ENCODE measurements at places on chromosomes 7 and 10.

GRCh38 chr10:29295813-29296212 is 6.9 kb downstream of the LYZL1 start:
- DNase-seq = no peak

- DNase-seq = no peak
These were observed 146.3 kb downstream of the OTUD1 start for GRCh38 chr10:23585186-23585585.

DNA sequence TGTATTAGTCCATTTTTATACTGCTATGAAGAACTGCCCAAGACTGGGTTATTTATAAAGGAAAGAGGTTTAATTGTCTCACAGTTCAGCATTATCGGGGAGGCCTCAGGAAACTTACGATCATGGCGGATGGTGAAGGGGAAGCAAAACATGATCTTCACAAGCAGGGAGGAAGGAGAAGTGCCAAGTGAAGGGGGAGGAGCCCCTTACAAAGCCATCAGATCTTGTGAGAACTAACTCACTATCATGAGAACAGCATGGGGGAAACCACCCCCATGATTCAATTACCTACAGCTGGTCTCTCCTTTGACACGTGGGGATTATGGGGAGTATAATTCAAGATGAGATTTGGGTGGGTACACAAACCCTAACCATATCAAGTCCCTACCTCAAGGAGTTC is 85.4 kb downstream of the JAZF1 start:
- DNase-seq = peak; percentile 16

DNA sequence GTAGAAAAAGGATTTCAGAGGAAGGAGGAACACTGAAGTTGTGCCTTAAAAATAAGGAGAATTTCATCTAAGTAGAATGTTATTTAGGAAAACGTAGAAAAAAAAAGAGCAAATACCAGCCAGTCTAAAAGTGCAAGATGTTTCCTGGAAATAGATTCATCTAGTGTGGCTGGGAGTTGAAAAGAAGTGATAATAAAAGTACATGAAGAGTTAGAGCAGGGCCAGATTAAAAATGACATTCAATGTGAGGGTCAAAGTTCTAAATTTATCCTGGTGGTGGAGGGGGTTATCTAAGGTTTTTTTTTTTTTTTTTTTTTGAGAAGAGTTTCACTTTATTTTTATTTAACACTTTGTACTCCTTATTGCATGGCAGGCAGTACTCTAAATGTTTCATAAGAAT is 289.3 kb downstream of the MDFIC start:
- no peak for DNase-seq

- no peak for DNase-seq
These were observed 126.5 kb upstream of the HABP2 start for GRCh38 chr10:113426181-113426877.

DNA sequence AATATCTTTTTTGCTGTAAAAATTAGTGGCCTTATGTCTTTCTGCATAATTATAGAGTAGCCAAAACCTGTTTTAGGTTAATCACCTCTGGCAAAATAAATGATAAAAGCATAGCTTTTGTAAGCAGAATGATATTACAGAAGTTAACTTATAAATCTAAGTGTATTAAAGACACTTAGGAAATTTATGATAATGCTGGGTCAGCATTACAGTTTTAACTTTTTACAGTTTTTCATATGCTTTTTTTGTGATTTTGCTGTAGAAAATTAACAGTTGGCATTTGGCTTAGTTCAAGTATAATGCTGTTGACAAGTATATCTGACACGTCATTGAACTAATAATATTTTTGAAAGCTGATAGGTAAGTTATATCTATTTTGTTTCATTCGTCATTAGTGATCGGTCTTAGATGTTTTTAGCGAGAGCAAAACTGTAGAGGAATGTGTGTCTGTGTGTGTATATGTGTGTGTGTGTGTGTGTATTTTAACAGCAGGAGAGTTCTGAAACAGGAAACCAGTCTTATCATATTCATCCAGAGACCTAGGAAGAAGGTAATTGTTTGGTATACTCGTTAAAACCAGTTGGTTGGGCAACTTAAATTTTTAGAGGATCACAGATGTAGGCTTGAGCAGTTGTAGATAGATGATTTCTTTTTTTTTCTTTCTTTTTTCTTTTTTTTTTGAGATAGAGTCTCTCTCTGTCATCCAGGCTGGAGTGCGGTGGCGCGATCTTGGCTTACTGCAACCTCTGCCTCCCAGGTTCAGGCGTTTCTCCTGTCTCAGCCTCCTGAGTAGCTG is 15.4 kb downstream of the PTEN start:
- peak; percentile 94 for DNase-seq

GRCh38 chr10:5356302-5356763 is 8.4 kb upstream of the UCN3 start:
- no peak for DNase-seq

- no peak for DNase-seq
These were observed 387.3 kb downstream of the TNS3 start for GRCh38 chr7:47194516-47195057.

DNA sequence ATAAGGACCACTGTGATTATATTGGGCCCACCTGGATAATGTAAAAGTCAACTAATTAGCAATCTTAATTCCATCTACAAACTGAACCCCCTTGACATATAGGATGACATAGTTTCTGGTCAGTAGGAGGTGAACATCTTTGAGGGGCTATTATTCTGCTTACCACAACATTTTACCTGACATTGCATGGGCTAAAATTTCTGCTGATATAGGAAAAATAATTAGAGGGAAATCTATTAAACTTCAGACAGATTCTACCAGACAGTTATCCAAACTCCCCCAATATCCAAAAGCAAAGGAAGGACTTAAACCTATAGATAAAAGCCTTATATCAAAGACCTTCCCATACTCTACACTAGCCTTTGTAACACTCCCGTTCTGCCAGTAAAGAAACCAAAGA is 443.6 kb downstream of the GRM8 start:
- no peak for DNase-seq

GRCh38 chr7:26612742-26613141 is 251.6 kb downstream of the SKAP2 start:
- DNase-seq = no peak
